Renal cortex interstitium (tissue), 15 donors: ENCODE measurements at places on chromosomes 2 and 18. TPM values are rescaled to one million over a fixed set of nuclear protein-coding genes. Genes with fewer than 3 reads are reported as not detected.

RTP5 gene
- polyA plus RNA-seq: not detected

FAHD2B gene
- 31.8 TPM for polyA plus RNA-seq

HOXD12 gene
- 0.62 TPM for polyA plus RNA-seq

EDAR gene
- polyA plus RNA-seq: 2.8 TPM

TNFRSF11A gene
- polyA plus RNA-seq: 2.2 TPM

DNA sequence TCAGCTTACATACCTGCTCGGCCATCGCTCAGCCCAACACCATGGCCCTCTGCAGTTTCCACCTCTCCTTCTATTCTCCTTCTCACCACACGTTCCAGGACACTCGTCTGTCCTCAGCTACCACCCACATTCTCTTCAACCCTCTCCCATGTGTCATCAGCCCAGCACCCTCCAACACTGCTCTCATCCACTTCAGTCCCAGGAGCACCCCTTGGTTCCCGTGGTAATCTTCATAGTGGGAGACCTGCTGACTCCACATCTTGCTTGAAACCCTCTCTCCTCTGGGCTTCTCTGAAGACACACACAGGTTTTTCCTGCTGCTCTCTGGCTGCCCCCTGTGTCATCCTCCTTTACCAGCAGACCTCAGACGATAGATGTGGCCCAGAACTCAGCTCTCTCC, 228.7 kb downstream of the GBX2 start:
- no peak for DNase-seq

DNA sequence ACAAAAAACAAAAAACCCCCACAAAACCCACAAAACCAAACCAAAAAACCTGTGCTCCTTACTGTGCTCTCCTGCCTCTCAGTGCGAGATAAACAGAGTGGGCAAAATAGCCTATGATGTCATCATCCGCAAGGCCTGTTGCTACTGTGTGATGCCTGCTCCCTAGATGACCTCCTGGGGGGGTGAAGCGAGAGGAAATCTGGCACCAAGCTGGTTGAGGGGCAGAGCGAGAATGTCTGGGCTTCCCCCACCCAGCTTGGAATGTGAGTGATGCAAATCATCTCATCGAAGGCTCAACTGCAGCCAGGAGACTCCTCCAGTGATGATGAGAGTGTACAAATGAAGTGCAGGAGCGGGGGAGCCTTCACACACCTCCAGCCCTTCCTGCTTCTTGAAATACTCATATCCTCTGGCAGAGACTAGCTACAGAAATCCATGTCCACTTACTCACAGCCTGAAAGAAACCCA, 57.7 kb upstream of the MAP4K3 start:
- no peak for DNase-seq

GRCh38 chr2:127810156-127810618, 784 bp downstream of the WDR33 start:
- no peak for DNase-seq

- peak; percentile 31 for DNase-seq
These were observed 129.6 kb downstream of the GALNT14 start for GRCh38 chr2:31008561-31009114.

GRCh38 chr18:61198486-61198885, 134.7 kb upstream of the CDH20 start:
- no peak for DNase-seq

DNA sequence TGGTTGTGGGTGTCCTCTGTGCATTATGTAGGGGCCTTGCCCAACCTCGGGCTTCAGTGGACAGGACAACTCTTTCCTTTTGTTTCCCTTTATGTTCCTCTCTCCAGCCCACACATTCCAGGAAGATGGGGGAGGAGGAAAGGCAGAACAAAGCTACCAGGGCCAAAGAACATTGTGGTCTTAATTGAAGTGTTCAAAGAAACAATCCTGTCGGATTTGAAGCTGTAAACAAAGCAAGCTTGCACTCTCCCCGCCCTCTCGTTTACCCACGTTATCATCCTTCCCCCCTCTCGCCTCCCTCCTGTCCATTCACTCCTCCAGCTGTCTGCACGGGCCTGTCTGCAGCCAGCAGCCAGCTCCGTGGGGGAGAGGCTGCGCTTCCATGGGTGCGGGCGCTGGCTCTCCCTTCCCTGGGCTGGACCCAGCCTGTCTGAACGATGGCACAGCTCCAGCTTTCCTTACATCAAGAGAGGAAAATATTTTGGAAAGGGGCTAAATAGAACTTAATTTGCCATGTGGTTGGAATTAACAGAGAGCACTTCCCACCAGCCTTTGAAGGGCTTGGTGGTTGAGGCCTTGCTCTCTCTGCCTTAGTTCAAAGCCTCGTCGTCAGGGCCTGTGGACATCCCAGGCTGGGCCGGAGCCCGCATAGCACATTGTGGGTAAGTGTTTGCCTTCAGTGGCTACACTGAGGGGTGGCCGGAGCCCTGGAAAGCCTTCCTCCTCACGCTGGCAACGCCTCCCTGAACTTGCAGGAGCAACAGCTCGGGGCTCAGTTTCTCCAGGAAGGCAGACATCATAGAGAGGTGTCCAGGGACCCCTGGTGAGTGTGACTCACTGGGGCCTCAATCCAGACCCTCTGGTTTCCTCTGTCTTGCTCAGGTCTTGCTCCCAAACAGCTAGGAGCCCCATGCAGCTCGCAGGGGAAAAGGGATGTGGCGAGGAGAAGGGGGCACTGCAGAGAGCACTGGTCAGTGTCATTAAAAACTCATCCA, 60.6 kb upstream of the HS6ST1 start:
- peak; percentile 62 for DNase-seq

DNA sequence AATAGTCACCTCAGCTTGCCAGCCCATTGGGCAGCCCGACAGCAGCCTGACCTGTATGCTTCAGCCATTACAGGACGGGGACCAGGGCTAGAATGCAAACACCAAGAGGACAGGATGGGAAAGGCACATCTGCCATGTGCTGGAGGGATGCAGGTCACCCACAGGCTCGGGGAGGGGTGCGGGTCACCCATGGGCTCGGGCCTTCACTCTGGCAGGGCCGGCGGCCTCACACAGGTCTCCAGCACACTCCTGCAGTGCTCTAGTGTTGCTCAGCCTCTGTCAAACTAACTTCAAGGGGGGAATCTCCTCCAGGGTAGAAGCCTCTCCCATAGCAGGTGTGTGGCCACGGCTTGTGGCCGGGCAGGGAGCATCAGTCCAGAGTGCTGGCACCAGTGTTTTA, 222.5 kb downstream of the SEPTIN10 start:
- no peak for DNase-seq

DNA sequence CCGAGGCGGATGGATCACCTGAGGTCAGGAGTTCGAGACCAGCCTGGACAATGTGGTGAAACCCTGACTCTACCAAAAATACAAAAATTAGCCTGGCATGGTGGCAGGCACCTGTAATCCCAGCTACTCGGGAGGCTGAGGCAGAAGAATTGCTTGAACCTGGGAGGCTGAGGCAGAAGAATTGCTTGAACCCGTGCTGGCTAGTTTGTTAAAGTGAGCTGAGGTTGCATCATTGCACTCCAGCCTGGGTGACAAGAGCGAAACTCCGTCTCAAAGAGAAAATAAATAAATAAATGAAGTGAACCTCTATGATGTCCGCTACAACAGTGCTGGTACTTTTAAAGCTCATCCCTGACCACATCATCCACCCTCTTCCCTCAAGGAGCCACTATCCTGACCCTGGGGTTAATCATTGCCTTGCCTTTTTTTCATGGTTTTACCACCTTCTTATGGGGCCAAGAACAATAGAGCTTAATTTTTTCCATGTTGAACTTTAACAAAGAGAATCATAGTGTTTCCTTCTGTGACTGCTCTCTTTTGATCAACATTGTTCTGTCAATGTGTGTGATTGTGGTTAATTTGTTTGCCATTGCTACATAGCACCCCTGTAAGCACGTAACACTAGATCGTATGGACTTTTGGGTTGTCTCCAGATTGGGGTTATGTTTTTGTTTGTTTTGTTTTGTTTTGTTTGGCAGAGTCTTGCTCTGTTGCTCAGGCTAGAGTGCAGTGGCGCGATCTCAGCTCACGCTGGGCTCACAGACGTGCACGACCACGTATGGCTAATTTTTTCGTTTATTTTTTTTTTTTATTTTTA, 17.1 kb upstream of the ATRAID start:
- no peak for DNase-seq

- no peak for DNase-seq
These were observed 6.1 kb upstream of the PXDN start for GRCh38 chr2:1750270-1750932.

DNA sequence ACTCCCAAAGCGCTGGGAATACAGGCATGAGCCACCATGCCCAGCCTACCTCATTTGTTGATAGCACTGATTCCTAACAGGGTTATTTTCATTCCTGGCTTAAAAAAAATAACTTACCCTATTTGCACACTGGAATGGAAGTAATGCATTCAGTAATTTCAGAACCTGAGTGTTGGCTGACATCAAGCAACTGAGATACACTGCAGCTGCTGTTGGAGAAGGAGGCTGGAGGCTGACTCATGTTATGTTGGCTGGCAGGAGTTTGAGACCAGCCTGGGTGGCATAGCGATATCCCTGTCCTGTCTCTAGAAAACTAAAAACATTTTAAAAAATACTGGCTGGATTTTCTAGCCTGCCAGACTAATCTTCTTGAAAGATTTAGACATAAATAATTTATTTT, 385.1 kb upstream of the MEX3C start:
- no peak for DNase-seq

DNA sequence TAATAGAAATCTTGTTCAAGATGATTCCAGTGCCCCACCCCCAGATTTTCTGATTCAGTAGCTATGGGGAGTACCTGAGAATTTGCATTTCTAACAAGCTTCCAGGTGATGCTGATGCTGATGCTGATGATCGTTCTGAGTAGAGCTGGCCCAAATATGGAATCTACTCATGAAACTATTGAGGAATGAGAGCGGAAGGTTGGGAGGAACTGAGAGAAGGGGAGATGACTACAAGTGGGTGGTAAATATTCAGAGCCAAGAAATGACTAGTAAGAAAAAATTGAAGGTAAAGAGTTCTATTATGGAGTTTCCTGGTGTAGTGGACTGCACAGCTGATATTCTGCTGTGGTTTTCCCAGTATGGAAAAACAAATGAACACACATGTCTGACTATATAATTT, 235.4 kb upstream of the FN1 start:
- DNase-seq: no peak

DNA sequence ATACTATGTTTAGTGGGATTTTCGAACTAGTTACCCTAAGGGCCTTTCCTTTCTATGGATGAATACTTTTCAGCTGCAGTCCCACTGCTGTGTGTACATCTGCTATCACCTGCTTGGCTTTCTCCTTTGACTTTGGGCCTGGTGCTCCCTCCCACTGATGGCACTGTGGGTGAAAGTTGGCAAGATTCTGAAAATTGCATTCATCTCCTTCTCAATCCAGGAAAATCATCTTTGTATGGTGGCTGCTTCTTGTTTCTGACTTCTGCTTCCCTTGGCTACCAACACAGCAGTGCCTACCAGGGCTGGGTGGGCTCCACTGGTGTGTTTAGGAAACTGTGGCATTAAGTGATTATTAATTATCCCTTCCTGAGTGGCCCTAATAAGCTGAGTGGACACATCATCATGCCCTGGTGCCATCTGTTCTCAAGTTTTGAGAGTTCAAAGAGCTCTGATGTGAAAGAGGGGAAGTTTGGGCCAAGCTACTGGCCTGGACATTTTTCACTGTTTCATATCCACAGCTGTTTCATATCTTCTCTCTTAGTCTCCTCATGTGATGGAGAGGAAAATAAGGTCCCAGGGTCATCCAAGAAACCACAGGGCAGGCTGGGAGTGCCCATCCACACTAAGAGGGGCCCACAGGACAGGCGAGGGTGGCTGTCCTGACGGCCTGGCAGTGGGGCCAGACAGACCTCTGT, 16.7 kb downstream of the HK2 start:
- no peak for DNase-seq

GRCh38 chr18:3456686-3457069, 6.7 kb downstream of the TGIF1 start:
- no peak for DNase-seq

DNA sequence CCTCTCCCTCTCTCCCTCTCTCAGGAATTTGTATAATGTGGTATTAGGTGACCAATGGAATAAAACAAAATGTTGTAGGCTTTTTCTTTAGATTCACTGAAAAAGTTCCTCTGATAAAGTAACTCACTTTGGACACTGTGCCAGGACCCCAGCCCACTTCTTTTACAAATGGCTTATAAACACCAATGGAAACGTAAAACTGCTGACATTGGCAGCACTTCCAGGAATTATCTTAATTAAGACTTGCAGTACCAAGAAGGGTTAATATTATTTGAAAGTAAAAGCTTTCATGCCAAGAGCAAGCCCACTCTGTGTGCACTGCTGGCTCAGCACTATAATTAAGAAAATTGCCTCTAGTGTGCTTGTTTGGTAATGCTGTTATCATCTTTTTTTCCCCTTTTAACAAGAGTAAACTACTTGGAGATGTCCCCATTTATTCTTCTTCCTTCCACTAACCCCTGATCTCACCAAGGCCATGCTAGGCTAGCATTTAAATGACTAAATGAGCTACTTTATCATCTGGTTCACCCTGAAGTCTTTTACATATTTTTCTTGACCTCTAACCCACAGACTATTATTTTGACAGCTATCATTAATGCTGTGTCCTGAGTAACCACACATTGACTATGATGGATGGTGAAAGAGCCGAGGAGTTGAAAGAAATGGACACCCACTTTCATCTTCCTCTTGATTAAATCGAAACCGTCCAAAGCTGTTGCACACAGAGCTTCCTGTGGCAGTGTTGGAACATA, 232.2 kb upstream of the ETAA1 start:
- no peak for DNase-seq

DNA sequence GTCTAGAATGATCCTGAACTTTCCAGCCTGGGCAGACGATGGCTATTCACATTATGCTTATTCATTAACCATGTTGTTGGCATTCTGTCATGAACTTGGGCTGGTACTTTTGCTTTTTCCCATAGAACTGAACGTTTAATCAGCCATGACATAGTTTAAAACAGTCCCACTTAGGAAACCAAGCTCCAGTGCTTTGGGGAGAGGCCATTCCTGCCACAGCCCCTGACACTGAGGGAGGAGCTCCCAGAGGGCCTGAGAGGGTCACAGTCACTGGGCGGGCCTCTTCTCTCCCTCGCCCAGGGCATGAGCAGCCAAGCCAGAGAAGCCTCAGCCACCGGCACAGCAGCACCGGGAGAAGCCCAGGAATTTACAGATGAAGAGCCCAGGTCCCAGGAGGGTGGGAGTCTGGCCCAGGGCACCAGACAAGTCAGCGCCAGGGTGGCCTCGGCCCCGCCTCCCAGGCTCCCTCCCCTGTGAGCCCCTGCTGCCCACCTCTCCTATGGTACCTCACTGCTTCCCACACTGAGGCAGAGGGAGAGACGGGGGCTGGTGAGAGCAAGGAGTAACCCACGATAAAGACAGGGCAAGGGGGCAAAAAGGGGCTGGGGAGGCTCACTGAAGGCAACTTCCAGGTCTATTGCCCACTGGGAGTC, 33.6 kb downstream of the MAL start:
- DNase-seq: no peak

GRCh38 chr2:230348787-230349186, 21.8 kb downstream of the SP140L start:
- DNase-seq: no peak

GRCh38 chr2:105057005-105057404, 19.1 kb downstream of the MRPS9 start:
- no peak for DNase-seq
